ENCODE measurements at places on chromosomes 5 and 9.

- DNase-seq = no peak
Observed at GRCh38 chr5:87183896-87184295, 83.8 kb upstream of the RASA1 start.

DNA sequence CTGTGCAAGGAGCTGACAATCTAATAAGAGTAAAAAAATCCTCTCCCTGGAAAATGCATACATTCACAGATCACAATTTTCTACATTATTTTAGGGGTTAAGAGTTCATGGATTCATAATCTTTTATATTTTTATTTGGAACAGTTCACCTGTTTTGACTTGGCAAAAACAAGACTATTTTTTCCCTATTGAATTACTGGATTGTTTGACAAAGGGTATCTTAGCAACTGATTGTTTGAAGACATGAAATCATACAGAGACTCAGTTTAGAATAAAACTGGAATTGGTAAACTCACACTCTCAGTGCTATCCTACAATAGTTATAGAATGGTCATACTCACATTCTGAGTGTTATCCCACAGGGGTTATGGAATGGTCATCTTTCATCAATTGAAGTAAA lies 358.2 kb upstream of the PTGER4 start:
- no peak for DNase-seq

- no peak for DNase-seq
Observed at GRCh38 chr9:90019626-90020025, 414.8 kb downstream of the GADD45G start.

GRCh38 chr5:120568711-120569110 lies 104.6 kb downstream of the PRR16 start:
- no peak for DNase-seq

GRCh38 chr5:68848091-68848490 lies 245.7 kb upstream of the SLC30A5 start:
- no peak for DNase-seq

DNA sequence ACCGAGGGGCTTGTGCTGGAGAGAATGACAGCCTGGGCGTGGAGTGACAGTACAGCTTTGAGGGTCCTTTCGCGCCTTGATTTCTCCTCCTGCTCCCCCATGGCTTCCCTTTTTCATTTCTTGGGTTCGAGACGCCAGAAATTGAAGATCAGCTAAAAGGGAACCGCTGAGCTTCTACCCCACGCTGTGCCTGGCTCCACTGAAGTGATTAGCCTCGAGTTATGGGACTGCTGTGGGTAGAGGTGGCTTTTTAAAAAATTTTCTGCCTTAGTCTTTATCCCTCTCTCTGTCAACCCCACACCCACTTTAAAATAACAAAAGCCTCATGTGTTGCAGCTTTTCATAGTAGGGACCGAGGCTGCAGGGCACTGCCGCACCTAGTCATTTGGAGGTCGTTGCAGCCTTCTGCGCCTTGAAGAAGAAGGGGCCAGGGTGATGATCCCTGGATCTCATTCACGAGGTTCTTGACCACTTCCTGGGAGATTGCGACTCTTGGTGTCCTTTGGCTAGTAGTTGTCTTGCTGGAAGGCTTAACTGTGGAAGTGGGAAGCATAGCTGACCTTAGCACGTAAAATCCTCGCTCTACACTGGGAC lies 603 bp downstream of the PPIP5K2 start:
- peak; percentile 33 for DNase-seq

GRCh38 chr9:96665789-96666188 lies 10.7 kb upstream of the PRXL2C start:
- DNase-seq = no peak

DNA sequence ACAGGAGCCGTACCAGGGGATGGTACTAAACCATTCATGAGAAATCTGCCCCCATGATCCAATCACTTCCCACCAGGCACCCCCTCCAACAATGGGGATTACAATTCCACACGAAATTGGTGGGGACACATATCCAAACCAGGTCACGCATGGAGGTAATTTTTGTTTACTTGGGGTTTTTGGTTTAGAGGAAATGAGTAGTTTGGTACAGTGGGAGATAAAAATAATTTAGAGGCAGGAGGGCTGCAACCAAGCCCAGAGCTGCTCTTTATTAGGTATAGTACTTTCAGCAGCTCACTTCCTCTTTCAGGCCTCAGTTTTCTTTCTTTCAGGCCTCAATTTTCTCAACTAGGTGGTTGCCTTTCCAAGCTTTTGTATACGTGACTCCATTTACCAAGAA lies 23.2 kb downstream of the PRUNE2 start:
- DNase-seq = no peak

GRCh38 chr5:138900281-138900965 lies 25.3 kb upstream of the LRRTM2 start:
- DNase-seq = no peak

- no peak for DNase-seq
Observed at GRCh38 chr5:93665648-93666047, 75.8 kb downstream of the POU5F2 start.

DNA sequence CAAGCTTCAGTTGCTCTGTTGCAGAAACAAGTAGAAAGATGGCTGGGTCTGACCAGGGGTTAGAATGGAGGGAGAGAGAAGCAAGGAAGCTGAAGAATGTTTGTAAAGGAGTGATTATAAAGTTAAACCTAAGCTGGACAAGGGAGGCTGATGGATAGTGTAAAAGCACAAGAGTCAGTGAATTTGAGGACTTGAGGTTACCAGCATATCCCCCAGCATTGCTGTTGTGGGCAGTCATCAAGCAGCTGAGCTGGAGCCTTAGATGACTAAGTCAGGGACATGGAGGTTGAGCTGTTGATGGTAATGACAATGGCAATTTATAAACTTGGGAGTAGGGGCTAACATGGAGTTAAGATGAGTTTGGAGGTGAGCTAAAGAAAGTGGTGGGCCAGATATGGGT lies 131.5 kb downstream of the ERCC6L2 start:
- no peak for DNase-seq

DNA sequence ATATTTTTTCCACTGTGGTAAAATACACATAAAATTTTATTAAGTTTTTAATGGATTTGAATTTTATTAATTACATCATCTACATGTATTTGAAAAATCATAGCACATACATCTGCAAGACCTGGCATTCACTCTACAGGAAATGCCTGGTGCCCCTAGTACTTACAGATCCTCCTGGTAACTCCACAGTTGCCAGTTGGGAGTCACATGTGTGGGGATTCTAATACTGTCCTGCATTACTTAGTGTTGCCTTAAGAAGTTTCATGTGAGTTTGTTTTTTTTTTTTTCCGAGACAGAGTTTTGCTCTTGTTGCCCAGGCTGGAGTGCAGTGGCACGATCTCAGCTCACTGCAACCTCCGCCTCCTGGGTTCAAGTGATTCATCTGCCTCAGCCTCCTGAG lies 18.1 kb downstream of the KDM3B start:
- no peak for DNase-seq

DNA sequence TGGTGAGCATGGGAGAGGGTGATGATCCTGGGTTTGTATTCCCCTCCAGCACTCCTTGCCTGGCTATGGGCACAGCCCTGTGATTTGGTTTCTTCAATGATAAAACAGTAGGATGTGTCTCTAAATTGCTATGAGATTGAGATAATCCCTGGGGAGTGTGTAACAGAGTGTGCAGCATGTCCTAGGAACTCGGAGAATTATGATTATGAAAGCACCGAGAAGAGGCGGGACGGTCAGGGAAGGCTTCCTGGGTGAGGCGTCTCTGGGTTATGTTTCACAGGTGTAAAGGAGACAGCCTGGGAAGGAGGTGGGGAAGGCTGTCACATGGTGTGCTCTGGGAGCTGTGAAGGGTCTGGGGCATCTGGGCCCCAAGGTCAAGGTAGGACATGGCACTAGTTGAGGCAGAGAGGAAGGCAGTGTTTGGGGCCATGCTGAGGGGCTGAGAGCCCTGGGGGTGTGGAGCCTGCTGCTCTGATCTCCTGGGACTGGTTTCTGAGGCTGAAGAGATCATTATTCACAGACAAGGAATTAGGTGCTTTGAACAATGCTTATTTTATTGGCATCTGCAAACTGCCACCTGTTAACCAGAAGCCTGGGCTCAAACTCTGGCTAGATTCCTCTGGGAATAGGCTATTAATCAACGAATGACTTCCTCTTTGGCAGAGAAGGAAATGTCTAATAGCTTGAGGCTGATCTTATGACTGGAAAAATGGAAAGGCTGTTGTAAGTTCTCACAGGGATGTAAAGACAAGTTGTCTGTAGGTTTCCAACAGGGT lies 73.8 kb upstream of the IL12B start:
- no peak for DNase-seq

- DNase-seq = peak; percentile 63
Observed at GRCh38 chr5:3195994-3196393, 399.6 kb upstream of the IRX1 start.

GRCh38 chr5:180376511-180376910 lies 23.4 kb upstream of the GFPT2 start:
- DNase-seq = peak; percentile 81

GRCh38 chr5:141196363-141196762 lies 3.1 kb upstream of the PCDHB11 start:
- DNase-seq = no peak

- DNase-seq = no peak
Observed at GRCh38 chr9:117916291-117916690, 212.1 kb downstream of the TLR4 start.

GRCh38 chr5:73443829-73444498 lies 4.6 kb downstream of the FOXD1 start:
- no peak for DNase-seq

DNA sequence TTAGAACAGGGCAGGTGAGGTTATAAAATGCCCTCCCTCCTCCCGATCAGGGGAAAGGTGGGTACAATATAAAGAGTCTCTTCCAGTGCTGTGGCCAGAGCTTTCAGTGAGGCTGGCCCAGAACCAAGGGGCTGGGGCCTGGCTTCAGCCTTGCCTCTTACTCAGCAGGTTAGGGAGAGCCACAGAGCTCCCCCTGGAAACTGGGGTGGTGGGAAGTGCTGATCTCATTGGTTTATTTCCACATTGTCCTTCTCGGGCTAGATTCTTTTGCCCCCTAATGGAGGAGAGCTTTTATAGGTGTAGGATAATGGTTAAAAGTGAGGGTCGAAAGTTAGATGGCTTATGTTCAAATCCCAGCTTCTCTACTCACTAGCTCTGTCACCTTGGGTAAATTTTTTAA lies 186.7 kb upstream of the TBC1D2 start:
- peak; percentile 37 for DNase-seq

DNA sequence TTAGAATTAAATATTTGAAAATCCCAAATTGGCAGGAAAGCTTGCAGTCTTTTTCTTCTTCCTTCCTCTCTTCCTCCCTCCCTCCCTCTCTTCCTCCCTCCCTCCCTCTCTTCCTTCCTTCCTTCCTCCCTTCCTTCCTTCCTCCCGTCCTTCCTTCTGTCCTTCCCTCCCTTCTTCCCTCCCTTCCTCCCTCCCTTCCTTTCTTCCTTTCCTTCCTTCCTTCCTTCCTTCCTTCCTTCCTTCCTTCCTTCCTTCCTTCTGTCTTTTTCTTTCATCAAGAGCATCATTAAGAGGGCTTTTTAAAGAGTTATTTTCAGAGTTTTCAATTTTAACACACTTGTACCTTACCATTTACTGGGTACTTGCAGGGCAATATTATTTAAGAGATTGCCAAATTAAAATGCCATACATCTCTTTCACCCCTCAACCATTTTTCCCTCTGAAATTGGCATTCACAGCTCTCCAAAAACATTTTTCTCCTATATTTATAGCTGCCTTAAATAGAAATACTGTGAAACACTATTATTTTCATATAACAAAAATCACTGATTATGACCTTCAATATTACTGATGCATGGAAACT lies 99.2 kb upstream of the C6 start:
- DNase-seq = no peak

DNA sequence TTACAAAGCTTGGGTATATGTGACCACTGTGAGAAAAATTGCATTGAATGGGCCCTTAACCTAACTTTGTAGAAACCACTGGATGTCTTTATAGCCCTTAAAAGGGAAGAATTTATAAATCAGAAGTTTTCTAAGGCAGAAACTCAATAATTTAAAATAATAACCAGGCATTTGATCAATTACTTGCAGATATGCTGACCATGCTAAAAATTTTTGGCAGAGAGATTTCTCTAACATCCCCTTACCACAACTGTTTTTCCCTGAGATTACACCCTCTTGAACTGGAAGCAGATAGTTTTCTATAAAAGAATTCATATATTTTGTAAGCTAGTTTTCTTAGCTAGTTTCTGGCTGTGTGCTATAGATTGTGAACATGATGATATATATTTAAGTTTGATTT lies 428.3 kb downstream of the KIF4B start:
- no peak for DNase-seq

- peak; percentile 5 for DNase-seq
Observed at GRCh38 chr5:23007236-23007635, 154.1 kb upstream of the CDH12 start.
